ENCODE measurements at places on chromosomes 11 and 22. TPM values are rescaled to one million over a fixed set of nuclear protein-coding genes. Genes with fewer than 3 reads are reported as not detected.

Gene ALDH3B1
- total RNA-seq = 2.4 TPM

Gene CDC42EP2
- total RNA-seq = 65.3 TPM

Gene OR52E5
- total RNA-seq = not detected

Gene OOSP2
- total RNA-seq = not detected

Gene IRF7
- total RNA-seq = 15.0 TPM

Gene OR52I1
- total RNA-seq = not detected

Gene APOBEC3C
- 9.2 TPM for total RNA-seq

Gene MUC2
- total RNA-seq = not detected

Gene BATF2
- 3.7 TPM for total RNA-seq

Gene KDM2A
- total RNA-seq = 48.2 TPM

Gene POLD4
- 8.7 TPM for total RNA-seq

Gene GGTLC2
- total RNA-seq = not detected

Gene BACE1
- total RNA-seq = 37.7 TPM

Gene NCAM1
- 210 TPM for total RNA-seq

Gene HTR3B
- not detected for total RNA-seq

Gene OR4A16
- not detected for total RNA-seq

Gene CD3G
- 0.34 TPM for total RNA-seq

Gene RAB1B
- 40.6 TPM for total RNA-seq

GRCh38 chr11:854601-855329, 12.1 kb downstream of the TSPAN4 start:
- no peaks in the 10 kb centered on the region for H3K36me3 ChIP-seq
- H3K27me3 ChIP-seq = no peaks in the 10 kb centered on the region
- H3K4me3 ChIP-seq = no peak overlapping the region
- no peak for DNase-seq

- DNase-seq = no peak
- H3K27me3 ChIP-seq = no peaks in the 10 kb centered on the region
- H3K27ac ChIP-seq = no peak overlapping the region
- no peak overlapping the region for H3K4me3 ChIP-seq
Measured at GRCh38 chr11:64156235-64157011, 9.5 kb downstream of the MACROD1 start.

- H3K4me3 ChIP-seq = no peak overlapping the region
- no peaks in the 10 kb centered on the region for H3K36me3 ChIP-seq
- DNase-seq = no peak
- H3K27ac ChIP-seq = no peak overlapping the region
Measured at GRCh38 chr11:118497831-118498230, 29.4 kb upstream of the TTC36 start.

DNA sequence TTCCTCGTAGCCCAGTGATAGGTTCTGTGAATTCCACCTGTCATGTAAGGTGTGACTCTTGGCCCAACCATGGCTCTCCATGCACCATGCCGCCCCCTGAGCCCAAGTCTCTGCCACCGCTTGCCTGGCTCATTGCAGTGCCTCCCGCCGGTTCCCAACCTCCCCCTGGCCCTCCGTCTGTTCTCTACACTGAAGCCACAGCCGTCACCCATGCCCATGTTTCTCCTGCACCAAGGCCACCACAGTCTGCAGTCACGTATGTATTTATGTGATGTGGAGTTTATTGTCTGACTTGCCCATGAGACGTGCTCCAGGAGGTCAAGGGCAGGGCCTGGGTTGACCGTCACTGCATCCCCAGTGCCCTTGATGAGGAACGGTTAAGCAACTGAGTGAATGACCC, 35.9 kb downstream of the PKNOX2 start:
- H3K27ac ChIP-seq = no peak overlapping the region
- no peaks in the 10 kb centered on the region for H3K4me1 ChIP-seq
- no peak for DNase-seq
- H3K36me3 ChIP-seq = no peaks in the 10 kb centered on the region

GRCh38 chr11:86790867-86791849, 9.2 kb upstream of the PRSS23 start:
- H3K36me3 ChIP-seq = no peaks in the 10 kb centered on the region
- no peaks in the 10 kb centered on the region for H3K4me1 ChIP-seq
- no peak for DNase-seq
- H3K27ac ChIP-seq = peak overlapping the region; percentile 56
- H3K27me3 ChIP-seq = no peaks in the 10 kb centered on the region

GRCh38 chr11:79352349-79352703, 88.5 kb downstream of the TENM4 start:
- no peak overlapping the region for H3K4me3 ChIP-seq
- H3K36me3 ChIP-seq = no peaks in the 10 kb centered on the region
- H3K27me3 ChIP-seq = no peaks in the 10 kb centered on the region
- no peak overlapping the region for H3K27ac ChIP-seq
- H3K4me1 ChIP-seq = no peaks in the 10 kb centered on the region
- no peak for DNase-seq

GRCh38 chr11:46905806-46906205, 12.5 kb downstream of the LRP4 start:
- DNase-seq = no peak
- no peak overlapping the region for H3K27ac ChIP-seq
- H3K4me1 ChIP-seq = no peaks in the 10 kb centered on the region
- no peaks in the 10 kb centered on the region for H3K27me3 ChIP-seq
- H3K36me3 ChIP-seq = no peaks in the 10 kb centered on the region

GRCh38 chr22:24153959-24154358, 27.3 kb upstream of the SUSD2 start:
- H3K4me3 ChIP-seq = no peak overlapping the region
- no peaks in the 10 kb centered on the region for H3K36me3 ChIP-seq
- H3K27me3 ChIP-seq = no peaks in the 10 kb centered on the region
- no peak for DNase-seq

DNA sequence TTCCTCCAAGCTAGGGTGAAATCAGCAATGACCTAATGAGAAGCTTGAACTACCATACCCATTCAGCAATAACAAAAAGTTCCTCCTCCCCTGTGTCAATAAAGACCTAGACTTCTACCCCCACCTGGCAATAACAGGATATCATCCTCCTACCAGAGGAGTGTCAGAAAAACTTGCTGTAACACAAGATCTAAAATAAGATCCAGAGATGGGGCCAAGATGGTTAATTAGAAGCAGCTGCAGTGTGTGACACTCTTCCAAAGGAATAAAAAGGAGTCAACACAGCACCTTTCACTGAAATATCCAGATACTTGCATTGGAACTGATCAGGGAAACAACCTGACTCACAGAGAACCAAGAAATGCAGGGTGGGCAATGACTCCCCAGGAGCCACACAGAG, 84.4 kb upstream of the ARHGAP42 start:
- H3K27me3 ChIP-seq = no peaks in the 10 kb centered on the region
- no peaks in the 10 kb centered on the region for H3K36me3 ChIP-seq
- H3K4me3 ChIP-seq = no peak overlapping the region
- H3K4me1 ChIP-seq = peaks cover 4% of the 10 kb centered on the region
- peak; percentile 67 for DNase-seq
- peak overlapping the region; percentile 78 for H3K27ac ChIP-seq

GRCh38 chr22:28464127-28464526, 215.5 kb downstream of the TTC28 start:
- H3K27ac ChIP-seq = no peak overlapping the region
- no peaks in the 10 kb centered on the region for H3K27me3 ChIP-seq
- no peak for DNase-seq
- H3K36me3 ChIP-seq = no peaks in the 10 kb centered on the region

- H3K27ac ChIP-seq = no peak overlapping the region
- H3K4me1 ChIP-seq = no peaks in the 10 kb centered on the region
- H3K36me3 ChIP-seq = no peaks in the 10 kb centered on the region
- H3K4me3 ChIP-seq = no peak overlapping the region
- DNase-seq = no peak
Measured at GRCh38 chr22:46159777-46160176, 9.5 kb downstream of the PPARA start.

DNA sequence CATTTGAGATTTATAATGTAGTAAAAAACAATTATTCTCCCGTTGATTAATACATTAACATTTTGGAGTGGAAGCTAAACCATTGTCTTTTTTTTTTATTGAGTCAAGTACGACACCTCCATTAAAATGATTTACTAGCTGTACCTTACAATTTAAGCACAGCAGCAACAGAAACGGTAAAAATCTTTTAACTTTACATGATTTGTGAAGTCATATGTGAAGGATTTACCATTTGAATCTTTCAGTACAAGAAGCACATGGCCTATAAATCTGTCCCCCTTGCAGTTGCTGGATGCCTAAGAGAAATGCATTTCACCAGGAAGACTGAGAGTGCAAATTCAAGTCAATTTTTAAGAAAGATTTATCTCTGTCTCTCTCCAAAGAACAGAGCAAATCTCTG, 324.6 kb downstream of the CADM1 start:
- no peak overlapping the region for H3K27ac ChIP-seq
- H3K27me3 ChIP-seq = no peaks in the 10 kb centered on the region
- DNase-seq = no peak
- H3K4me1 ChIP-seq = no peaks in the 10 kb centered on the region
- H3K4me3 ChIP-seq = no peak overlapping the region

DNA sequence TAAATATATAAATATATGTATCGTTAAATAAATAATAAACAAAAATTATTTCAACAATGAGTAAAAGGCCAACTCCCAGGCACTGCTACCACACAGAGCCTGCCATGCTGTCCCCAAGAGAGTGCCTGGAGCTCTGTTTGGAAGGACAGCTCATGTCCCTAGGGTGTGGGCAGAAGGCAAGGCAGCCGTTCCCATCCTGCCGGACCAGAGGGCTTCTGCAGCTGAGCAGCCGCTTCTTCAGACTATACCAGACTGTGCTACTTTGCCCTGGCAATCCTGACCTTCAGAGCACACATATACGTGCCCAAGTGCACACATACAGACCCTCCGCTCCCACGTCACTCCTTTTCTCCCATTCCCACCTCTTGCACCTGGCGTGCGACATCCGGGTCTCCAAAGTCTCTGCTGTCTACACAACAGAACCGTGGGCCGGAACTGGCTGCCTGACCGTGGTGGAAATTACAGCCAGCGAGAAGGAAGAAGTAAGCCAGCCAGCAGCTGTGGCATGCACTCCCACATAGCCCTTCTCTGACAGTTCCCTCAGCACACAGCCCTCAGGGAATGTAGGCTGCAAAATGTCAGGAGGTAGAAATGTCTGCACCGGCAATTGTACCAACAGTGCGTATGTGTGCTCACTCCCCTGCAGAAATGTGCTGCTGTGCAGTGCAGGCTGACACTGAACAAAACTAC, 24.0 kb downstream of the PAX6 start:
- no peak for DNase-seq
- no peaks in the 10 kb centered on the region for H3K36me3 ChIP-seq
- no peaks in the 10 kb centered on the region for H3K4me1 ChIP-seq
- no peaks in the 10 kb centered on the region for H3K27me3 ChIP-seq
- no peak overlapping the region for H3K27ac ChIP-seq
- H3K4me3 ChIP-seq = no peak overlapping the region

DNA sequence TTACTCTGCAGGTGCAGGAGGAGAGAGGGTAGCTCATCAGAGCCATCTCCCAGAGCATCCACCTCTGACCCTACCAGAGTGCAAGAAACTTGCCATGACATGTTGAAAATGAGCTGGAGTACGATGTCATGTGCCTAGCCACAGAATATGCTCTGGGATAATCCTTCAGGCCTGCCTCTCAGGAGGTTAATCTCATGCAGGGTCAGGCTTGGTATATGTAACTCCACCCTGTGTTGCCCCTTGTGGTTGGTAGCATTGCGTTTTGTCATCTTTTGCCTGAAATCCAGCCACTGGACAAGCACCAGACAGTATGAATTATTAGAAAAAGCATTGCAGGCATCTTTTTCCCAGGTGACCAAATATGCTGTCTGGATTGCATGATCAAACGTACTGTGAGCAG, 36.2 kb downstream of the CNTF start:
- no peaks in the 10 kb centered on the region for H3K4me1 ChIP-seq
- H3K4me3 ChIP-seq = no peak overlapping the region
- H3K36me3 ChIP-seq = no peaks in the 10 kb centered on the region
- DNase-seq = no peak
- H3K27me3 ChIP-seq = no peaks in the 10 kb centered on the region
- no peak overlapping the region for H3K27ac ChIP-seq

DNA sequence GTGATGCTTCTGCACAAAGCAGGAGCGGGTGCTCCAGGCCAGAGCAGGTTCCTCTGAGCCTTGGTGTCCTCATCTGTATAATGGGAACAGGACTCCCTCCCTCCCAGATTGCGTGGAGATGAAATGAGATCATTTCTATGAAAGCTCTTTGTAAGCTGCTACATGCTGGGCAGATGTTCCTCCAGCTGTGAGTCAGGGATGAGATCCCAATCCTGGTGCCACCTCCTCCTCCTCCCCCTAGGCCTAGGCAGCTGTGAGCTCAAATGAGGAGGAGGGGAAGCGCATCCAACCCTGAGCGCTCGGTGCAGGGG, 7.0 kb upstream of the CABP2 start:
- H3K4me3 ChIP-seq = no peak overlapping the region
- no peak overlapping the region for H3K27ac ChIP-seq
- no peaks in the 10 kb centered on the region for H3K36me3 ChIP-seq

DNA sequence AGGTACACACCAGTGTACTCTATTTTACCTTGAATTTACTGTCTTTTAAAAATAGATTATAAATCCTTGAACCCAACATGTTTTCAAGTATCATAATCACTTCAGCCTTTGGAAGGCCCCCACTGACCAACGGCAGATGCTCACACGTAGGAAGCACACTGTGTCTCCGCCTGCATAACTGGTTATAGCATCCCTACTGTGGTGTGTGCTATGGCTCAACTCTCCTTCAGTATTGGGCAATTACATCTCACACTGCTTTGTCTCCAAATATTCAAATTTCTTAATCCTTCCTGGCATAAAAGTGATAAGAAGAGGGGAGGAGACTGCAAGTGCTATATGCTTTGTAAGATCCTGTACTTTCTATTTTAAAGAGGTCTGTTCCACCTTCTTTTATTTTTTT, 165.7 kb downstream of the CADM1 start:
- no peak for DNase-seq
- no peak overlapping the region for H3K27ac ChIP-seq
- no peak overlapping the region for H3K4me3 ChIP-seq
- H3K36me3 ChIP-seq = no peaks in the 10 kb centered on the region

DNA sequence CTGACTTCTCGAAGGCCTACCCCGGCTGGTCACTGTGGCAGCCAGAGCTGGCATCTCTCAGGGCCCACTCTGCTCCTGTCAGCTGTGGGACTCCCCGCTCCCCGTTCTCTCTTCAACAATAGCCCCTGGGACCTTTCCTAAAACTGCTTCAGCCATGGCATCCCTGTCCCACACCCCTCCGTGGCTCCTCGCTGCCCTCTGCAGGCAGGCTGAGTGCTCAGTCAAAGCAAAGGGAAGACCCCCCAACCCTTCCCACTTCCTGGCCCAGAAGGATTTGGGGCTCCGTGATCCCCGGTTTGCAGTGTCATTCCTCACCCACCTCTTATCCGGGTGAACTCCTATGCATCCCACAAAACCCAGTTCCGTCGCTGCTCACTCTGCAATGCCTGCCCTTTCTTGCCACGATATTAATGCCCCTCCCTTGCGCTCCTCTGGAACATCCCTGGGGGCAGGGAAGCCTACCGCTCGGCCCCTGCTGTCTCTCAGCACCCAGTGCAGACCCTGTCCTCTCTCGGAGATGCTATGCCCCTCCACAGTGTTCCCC, 1.6 kb upstream of the TH start:
- H3K27ac ChIP-seq = no peak overlapping the region
- no peak overlapping the region for H3K4me3 ChIP-seq
- DNase-seq = no peak

Data from uterus (tissue), 4 donors.